ENCODE measurements at places on chromosomes 1 and 21. TPM values are rescaled to one million over a fixed set of nuclear protein-coding genes. Genes with fewer than 3 reads are reported as not detected.

- no peak overlapping the region for H3K4me3 ChIP-seq
- no peak overlapping the region for H3K27ac ChIP-seq
- no peaks in the 10 kb centered on the region for H3K4me1 ChIP-seq
- H3K27me3 ChIP-seq: no peaks in the 10 kb centered on the region
Measured at GRCh38 chr1:233168384-233168783, 127.1 kb downstream of the PCNX2 start.

- no peak overlapping the region for H3K4me3 ChIP-seq
- H3K4me1 ChIP-seq: peaks cover 39% of the 10 kb centered on the region
- H3K27me3 ChIP-seq: peaks cover 11% of the 10 kb centered on the region
- peak; percentile 19 for DNase-seq
- H3K36me3 ChIP-seq: no peaks in the 10 kb centered on the region
Measured at GRCh38 chr1:236066828-236067386, 2.0 kb upstream of the NID1 start.

DNA sequence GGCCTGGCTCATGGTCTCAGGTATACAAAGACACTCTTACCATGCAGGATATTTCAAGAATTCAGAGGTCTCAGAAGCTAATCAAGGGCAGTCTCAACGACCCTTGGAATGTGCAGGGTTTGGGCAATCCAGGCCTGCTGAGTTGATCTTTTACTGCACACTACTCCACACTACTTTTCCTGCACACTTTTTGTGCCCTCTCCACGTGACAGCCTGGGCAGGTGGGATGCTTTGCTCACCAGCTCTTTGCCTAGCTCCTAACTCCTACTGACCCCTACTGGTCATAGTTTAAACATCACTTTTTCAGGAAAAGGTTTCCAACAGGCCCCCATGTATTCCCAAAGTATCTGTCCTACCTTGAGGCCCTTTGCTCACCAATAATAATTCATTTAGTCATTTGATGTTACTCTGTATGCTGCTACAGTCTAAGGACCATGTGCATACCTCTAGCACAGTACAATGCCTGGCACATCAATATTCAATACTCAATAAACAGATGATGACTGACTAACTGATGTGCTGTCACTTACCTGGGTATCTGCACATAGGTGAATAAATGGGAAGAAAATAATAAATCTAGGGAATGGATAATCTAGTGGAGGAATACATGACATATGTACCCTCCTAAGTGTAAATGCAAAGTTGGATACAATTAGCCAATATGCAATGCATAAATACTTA lies 9.6 kb downstream of the DUSP23 start:
- H3K27me3 ChIP-seq: no peaks in the 10 kb centered on the region
- DNase-seq: peak; percentile 17
- H3K4me3 ChIP-seq: no peak overlapping the region
- no peak overlapping the region for H3K27ac ChIP-seq

AADACL4 gene
- total RNA-seq: not detected

NBPF15 gene
- total RNA-seq: 64.2 TPM

DNA sequence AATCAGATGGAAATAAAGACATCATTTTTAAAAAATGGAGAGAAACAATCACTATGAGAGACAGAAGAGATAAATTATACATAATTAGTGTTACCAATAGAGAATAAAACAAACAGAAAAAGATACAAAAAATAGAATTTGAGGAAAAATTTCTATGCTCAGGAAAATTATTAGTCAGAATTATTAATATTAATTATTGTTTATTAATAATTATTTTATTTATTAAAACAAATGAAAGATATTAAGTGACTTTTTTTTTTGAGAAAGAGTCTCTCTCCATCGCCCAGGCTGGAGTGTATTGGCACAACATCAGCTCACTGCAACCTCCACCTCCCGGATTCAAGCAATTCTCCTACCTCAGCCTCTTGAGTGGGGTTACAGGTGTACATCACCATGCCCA lies 299.8 kb upstream of the NR5A2 start:
- no peak overlapping the region for H3K27ac ChIP-seq
- no peaks in the 10 kb centered on the region for H3K27me3 ChIP-seq
- H3K4me3 ChIP-seq: no peak overlapping the region
- H3K4me1 ChIP-seq: no peaks in the 10 kb centered on the region
- DNase-seq: no peak

Data from lung (tissue), 17 donors.